ENCODE measurements at places on chromosomes 3 and 15.
A peak's percentile ranks its signal among the peaks of the same experiment; 100 is the strongest.

DNA sequence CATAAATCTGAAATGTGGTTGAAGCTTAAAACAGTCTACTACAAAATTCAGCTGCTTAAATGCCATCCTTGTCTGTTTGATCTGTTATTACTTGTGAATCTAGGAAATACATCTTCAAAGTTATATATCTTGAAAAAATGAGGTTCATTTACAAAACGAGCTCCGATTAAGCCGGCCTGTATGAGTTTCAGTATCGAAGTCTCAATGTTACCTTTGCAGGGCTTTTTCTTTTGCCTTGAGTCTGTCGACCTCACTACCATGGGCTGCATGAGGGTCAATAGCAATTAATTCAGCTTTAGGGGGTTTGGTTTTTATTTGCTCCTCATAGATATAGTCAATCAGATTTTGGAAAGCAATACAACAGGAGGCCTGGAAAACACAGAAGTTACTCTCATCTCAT is 23.2 kb downstream of the ERICH6 start:
- no peak for DNase-seq

DNA sequence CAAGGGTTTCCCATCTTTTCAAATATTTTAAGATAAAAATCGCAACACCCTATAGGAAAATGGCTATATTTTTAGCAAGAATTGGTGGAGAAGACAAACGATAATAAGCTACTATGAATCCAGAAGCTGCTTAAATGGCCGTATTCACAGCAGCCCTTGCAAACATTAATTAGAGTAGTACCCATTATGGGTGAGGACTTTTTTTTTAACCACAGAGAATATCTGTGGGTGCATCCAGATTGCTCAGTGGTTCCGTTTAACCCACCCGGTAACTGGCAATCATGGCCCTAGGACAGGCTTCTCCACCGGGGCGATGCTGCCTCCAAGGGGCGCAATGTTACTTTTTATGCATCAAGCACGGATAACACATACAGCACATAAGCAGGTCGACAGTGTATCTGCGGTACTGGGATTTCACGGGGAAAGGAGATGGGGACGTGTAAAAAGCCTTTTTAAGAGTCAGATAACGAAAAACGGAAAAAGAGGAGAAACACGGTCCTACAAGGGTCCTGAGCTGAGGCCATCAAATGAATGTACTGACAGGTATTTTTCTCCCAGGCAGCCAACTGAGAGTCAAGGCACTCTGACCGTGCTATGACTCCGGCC is 968 bp upstream of the TMEM266 start:
- DNase-seq = no peak

DNA sequence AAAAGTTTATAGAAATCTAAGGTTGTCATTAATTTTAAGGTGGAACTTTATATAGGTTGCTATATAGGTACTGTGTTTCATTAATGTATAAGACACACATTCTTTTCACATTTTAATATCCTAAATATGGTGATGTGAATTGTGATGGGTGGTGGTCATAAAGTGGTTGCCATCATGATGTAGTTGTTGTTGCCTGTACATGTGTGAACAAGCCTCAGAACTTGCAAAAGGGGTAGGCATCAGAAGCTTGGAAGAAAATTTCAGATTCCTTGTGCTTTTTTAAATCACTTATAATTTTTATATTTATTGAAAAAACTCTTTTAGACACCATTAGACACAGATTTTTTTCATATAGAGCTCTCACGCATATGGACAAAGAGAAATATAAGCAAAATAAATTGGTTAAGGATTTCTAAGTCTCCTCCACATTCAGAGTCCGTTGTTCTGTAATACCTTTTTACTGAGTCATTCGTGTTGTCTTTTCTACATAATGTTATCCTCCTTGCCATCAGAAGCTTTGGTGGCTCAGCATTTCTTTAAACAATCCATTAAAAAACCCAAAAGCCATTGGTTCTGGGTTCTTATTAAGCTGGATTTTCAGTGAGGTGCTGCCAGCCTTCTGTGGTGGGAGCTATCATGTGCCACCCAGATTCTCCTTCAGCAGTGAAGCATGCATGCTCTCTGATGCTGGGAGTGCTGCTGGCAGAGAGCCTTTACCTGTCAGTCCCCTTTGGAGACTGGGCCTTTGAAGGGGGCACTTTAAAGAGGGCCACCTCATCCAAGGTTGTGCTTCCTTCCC is 140.4 kb upstream of the GALNT15 start:
- DNase-seq = no peak

- no peak for DNase-seq
Measured at GRCh38 chr3:84547207-84547606, 411.6 kb upstream of the CADM2 start.

DNA sequence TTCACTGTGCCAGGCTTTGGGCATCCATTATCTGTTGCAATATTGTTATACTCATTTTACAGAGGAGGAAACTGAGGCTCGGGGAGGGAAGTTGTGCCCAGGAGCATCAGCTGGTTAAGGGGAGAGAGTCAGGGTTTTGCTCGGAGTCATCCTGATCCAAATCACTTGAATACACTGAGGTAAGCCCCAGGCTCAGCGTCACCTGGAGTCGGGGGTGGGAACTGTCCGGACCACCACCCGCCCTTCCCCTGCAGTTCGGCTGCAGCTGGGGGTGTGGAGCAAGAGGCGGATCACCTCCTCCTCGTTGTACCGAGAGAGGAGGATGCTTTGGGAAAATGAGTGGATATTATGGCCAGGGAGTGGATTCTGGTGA is 646 bp downstream of the HRH1 start:
- no peak for DNase-seq

- DNase-seq = no peak
Measured at GRCh38 chr3:114510201-114510600, 216.4 kb downstream of the TIGIT start.

DNA sequence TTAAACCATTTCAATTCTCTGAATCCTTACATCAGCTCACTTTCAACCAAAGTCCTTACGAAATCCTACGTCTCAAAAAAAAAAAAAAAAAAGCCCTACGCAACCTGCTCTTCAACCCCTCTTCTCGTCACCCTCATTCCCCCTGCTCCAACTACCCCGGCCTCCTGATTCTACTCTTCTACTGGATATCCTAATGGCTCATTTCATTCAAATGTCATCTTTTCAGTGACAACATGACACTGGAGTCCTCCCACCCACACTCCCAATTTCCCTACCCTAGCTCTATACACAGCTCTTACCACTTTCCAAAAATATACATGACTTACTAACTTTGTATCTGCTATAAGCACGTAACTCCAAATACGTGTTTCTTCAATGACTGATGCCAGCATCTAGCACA is 11.5 kb downstream of the UBP1 start:
- no peak for DNase-seq

GRCh38 chr15:37106490-37107001 is 6.2 kb upstream of the MEIS2 start:
- DNase-seq = no peak

- no peak for DNase-seq
Measured at GRCh38 chr3:23202203-23202920, 765 bp upstream of the UBE2E2 start.

DNA sequence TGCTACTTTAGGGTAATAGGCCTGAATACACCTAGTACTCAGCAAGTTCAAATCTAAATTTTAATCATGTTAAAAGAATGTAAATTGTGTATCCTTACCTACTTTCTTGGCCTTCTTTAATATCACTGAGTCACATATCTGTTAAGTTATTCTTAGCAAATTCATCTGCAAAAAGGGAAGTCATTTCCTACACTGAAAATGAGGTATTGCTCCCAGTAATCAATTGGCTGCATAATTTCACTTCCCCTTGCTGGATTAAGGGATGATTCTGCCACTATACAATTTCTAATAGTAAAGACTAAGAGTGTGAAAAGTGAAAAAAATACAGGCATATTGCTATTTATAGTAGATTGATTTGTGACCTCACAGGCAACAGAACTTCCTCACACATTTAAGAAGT is 47.8 kb downstream of the CCDC54 start:
- DNase-seq = no peak

GRCh38 chr3:176376531-176376930 is 820.8 kb downstream of the TBL1XR1 start:
- DNase-seq = no peak

DNA sequence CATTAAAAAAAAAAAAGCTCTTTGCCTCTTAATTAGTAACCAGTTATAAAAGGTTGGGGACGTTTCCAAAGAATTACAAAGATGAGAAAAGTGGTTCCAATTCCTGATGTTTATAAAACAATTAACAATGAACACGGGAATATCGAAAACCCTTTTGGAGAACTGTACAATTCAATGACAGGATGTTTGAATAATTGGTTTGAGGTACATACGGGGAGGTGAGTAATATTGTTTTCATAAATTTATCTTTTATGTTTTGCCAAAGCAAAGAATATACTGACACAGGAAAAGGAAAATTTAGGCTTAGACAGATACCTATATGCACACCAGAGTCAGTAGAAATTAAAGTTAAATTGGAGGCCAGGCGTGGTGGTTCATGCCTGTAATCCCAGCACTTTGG is 94.6 kb upstream of the LMOD3 start:
- DNase-seq = no peak

- DNase-seq = no peak
Measured at GRCh38 chr3:99484871-99485270, 153.5 kb upstream of the COL8A1 start.

DNA sequence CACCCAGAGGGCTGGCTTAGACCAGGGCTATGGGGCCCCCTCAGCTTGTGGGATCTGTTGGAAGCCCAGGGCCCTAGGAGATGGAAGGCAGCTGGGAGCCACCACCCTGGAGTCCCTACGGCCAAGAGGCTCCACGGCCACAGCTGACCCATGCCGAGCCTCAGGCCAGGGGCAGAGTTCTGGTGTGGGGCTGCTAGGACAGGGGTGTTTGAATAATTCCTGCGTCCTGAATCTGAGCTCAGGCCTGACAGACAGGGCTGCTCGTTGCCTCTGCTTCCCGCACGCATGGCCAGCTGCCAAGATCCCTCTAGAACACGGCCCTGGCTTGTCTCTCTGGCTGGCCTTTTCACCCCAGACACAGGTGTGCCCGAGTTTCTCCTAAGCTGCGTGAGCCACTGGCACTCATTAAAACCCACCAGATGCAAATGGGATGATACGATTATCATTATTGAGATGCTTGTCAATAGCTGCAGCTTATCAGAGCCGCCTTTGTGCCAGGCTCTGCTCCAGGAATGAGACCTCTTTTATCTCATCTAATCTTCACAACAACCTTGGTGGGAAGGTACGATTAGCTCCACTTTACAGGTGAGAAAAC is 70.2 kb downstream of the EFCAB12 start:
- DNase-seq = no peak

DNA sequence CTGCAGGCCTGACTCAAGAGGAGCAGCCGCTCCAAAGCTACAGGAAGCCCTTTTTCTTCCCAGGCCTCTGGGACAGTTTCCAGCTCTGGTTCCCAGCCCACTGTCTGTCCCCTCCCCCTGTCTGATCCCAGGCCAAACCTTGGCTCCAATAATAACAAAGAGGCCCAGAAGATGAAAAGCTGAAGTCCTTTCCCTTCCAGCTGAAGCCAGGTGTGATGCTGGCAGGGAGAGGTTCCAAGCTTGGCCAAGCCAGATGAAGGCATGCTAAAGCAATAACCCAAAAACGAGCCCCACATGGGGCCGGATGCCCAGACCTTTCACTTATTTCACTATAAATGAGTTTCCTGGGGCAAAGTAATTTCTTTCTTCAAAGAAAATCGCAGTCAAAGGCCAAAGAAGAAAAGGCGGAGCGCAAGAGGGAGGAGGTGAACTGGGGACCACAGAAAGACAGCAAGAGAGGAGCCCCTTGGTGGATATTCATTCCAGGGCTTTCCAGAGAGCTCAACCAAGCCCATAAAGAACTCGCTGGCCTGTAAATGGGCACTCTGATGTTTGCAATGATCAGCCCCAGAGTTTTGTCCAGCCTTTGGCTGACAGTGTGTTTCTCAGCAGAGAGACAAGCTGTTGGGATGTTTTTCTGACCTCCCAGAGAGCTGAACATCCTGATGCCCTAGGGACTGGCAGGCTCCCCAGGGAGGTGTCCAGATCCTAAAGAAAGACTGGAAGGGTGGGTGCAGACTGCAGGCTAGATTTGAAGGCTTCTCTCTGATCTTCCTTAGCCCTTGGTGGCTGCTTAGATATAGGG is 157.6 kb downstream of the UACA start:
- no peak for DNase-seq

DNA sequence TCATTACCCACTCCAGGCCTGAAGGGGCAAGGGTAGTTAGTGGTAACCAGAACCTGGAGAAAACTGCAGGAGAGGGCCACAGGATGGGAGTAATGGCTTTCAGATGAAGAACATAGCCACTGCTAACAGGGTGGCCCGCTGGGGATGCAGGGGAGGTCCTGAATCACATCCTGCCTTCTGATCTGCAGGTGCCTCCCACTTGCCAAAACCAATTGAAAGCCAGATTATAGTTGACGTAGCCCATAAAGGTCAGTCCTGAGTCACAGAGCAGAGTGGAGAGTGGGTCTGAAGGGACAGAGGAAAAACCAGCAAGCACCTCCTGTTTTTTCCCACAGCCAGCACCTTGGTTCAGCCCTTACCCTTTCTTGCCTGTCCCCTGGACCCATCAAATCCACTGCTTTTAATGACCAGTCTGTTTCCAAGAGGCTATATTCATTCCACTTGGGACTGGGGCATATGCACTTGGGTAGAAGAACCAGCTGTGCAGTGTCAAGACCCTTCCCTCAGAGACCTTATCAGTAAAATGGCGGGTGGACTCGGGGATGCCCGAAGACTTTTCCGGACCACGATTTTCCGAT is 646 bp upstream of the SLC35G2 start:
- DNase-seq = peak; percentile 19

DNA sequence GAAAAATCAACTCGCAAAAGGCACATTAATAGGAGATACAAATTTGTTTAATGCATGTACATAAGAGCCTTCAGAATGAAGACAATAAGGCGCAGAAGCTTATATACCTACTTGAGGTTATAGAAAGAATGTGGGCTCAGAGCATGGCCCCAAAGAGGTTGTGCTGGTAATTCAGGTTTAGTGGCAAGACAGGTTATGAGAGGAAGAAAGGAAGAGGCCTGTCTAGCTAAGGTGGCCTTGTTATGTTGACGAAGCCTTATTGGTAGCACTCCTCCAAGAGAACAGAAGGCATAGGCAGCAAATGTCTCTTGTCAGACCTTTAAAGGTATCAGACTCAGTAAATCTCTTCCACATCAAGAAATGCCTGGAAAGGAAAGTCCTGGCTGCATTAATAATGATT is 290.8 kb downstream of the MCTP2 start:
- no peak for DNase-seq

DNA sequence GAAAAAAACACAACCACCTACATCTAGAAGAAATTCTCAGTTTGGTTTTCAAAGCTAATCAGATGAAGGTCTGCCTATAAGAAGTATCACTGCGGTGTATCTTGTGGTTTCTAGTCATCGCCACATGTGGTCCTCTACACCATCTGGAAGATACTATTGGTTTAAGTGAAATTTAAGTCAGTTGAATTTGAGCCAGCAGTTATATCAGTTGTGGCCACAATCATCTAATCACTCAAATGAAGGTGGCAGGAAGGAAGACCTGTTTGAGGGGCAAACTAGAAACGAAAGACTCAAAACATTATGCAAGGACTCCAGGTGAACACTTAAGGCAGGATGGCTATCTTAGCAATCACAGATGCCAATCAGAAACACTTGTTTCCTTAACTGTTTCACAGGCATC is 48.7 kb downstream of the ETV5 start:
- DNase-seq = no peak

GRCh38 chr15:60371175-60372051 is 26.4 kb downstream of the ANXA2 start:
- peak; percentile 47 for DNase-seq
